ENCODE measurements at places on chromosomes 6 and 20.

- DNase-seq = no peak
Observed at GRCh38 chr20:49928411-49929141, 7.6 kb upstream of the RNF114 start.

DNA sequence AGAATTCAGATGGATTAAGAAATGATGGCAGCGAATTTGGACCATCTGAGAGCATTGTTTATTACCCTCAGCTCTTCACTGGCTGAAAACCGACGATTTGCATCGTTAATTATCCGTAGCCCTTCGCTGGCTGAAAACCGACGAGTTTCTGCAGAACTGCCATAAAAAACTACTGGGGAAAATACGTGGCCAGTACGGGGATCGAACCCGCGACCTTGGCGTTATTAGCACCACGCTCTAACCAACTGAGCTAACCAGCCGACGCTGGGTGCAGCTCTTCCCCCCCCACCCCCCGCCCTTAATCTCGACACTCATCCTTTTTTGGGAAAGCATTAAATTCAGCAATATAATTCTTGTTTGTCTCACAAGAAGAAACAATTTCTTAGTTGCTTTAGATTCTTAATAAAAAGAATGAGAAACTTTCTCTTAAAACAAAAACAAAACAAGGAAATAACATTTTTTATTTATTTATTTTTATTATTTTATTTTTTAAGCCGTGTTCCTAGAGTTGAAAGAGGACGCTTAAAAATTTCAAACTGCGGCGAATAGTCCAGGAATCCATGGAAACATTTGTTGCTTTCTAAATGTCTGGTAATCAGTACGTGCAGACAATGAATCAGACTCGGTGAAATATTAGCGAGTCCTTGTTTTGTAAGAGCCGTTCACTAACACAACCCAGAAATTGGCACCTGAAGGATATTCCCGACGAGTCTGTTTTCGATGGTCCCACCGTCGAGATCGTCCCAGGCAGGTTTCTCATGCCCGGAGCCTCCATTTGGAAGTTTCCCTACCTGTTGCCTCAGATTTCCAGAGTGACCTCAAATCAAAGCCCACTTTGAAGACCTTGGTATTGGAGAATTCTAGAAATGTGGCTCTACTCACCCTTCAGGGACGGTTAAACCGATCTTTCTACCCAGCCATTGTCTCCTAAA is 27.8 kb downstream of the PRSS16 start:
- DNase-seq = no peak

- DNase-seq = no peak
Observed at GRCh38 chr6:105790635-105791034, 295.5 kb upstream of the PRDM1 start.

- DNase-seq = no peak
Observed at GRCh38 chr6:63677282-63677681, 41.7 kb downstream of the PHF3 start.

- DNase-seq = no peak
Observed at GRCh38 chr20:33689973-33690372, 3.8 kb upstream of the E2F1 start.

DNA sequence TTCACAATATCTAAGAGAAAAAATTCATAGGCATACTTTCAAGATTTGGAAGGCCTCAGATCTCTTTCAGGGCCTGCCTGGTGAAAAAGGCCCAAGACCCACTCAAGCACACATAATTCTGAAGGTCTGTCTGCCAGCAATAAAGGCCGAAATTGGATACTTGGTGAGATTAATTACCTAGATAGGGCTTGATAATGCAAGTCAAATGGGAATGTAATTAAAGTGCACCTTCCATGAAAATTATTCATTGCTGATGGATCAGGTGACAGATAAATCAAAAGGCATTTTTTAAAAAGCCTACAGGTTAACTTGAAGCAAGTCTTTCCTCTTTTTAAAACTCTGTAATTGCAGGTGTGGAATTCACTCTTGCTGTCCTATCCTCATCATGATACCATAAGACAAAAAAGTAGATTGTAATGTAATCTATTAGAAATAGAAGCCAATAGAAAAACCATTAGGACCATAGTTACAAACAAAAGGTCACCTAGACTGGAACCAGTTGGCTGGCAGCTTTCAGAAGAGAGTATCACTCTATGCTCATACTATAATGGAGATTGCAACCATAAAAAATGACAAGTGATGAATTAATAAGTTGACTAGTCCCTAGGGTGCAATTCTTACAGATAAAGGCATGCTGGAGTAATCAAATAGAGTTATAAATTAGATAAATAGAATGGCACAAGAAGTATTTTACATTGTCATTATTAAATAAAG is 77.3 kb downstream of the EPHA7 start:
- no peak for DNase-seq

GRCh38 chr6:17283074-17283473 is 1.9 kb downstream of the RBM24 start:
- no peak for DNase-seq

DNA sequence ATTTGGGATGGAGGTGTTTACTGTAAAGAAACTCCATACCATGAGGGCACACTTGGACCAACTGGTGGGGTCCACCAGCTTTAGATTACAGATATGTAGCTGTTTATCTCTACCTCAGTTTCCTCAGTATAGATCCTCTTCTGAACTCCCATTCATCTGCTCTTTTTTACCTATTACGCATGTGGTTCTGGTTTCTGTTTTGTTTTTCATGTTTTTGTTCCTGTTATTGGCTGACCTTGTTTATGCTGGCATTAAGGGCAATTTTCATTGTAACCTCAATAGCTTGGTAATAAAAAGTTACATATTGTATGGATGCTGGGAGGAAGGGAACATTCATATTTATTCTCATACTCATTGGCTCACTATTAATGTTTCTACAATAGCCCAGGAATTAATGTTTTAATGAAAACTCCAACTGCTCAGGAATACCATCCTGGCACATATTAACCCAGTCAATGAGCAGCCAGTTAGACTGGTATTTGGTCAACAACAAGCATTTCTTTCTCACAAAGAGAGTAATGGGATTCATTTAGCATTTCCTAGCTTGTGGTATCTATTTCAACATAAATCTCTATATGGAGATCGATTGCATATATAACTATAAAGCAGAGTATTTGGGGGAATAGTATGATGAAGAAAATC is 83.8 kb upstream of the FAM184A start:
- DNase-seq = no peak

- no peak for DNase-seq
Observed at GRCh38 chr6:31321820-31322219, 35.2 kb downstream of the HLA-B start.

DNA sequence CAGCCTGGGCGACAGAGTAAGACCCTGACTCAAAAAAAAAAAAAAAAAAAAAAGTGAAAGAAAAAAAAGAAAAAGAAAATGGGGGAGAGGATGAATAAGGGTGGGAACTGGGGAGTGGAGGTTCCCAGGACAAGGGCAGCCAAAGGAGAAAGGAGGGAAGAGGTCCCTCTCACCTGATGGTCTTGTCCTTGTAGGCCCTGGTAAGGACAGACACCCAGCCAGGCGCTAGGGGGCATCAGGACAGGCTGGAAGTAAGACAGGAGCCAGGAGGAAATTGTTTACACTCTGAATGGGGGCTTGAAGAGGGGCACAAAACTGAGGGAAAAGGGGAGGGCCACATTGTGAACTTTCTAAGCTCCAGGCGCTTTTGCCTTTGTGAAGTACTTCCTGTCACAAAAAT is 2.3 kb upstream of the ALDH5A1 start:
- no peak for DNase-seq

- DNase-seq = no peak
Observed at GRCh38 chr6:29720863-29721262, 2.4 kb upstream of the HLA-F start.

DNA sequence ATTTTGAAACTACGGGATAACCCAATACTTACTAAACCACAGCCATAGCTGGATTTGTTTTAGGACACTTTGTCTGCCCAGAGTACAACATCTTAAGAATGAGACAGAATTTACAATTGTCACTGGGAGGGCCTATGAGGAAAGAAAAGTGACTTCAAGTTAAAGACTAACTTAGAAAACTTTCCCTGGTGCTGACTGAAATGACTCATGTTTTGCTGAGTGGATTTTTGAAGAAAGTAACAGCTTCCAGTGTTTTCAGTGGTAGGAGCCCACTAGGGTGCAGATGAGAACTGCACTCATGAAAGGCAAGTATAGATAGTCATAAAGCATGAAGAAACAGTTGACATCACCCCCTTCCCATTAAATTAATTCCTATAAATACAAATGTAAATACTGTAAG is 988.2 kb upstream of the MAP3K7 start:
- no peak for DNase-seq
